ENCODE measurements at places on chromosomes 3 and 15.

- no peak for DNase-seq
Measured at GRCh38 chr15:20643829-20644425, 102.3 kb upstream of the GOLGA6L6 start.

DNA sequence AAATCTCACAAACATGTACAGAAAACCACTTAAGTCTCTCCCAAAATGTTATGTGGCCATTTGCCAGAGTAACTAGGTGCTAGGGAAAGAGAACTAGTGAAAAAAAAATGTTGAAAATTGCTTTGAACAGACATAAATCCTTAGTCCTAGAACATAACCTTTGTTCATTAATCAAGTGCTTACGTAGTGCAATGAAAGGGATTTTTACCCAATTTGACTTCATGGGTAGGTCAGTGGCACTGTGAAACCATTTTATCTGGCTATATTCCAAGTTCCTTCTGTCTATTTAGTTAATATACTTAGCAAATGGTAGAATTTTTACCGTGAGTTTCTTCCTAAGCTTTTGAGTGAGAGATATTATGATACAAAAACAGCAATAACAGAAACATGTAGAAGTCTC is 209.4 kb downstream of the DIPK2A start:
- DNase-seq = no peak

GRCh38 chr3:111610612-111611054 is 15.5 kb upstream of the ZBED2 start:
- DNase-seq = peak; percentile 70

DNA sequence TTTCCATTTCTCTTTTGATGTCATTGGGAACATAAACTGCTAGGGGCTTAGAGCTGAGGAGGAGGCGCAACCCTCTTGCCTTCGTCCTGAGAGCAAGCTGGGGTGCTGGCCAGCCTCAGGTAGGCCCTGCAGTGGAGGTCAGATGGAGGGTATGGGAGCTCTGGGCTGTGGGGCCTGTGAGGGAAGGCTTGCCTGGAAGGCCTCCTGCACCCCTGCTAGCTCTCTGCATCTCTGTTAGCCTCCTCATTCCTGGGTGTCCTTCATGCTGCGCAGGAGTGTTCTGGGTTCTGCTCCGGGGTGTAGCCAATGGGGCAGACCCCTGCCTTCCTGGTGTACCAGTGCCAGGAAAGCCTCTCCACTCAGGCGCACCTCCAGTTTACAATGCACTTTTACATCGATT is 11.8 kb downstream of the GP5 start:
- DNase-seq = peak; percentile 11

DNA sequence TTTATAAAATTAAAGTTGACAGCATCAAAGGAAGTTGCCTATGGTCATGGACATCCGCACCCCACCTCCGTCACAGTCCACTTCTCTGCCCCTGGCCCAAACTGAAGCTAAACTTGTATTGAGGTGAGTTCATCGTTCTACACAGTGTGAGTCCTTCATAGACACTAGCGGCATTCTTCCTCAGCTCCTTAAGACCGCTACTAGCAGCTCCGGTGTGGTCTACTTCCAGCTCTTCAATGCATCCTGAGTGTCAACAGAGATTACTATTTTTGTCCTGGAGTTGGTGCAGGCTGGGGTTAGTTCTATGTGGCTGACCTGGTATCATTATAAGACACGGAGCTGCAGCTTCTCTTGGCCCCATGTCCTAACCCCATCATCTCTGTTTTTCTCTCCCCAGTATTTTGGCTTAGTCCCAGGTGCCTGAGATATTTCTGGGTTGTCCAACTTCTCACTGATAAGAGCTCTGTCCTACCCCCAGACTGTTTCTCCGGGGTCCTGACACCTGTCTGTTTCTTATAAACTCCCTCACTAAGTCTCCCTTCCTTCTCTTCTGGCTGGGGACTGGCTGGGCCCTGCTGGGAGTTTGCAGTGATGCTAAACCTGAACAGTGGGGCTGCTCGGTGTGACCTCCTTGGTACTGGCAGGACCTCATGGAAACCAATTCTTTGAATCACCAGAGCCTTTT is 169.2 kb upstream of the ATP10A start:
- no peak for DNase-seq

- DNase-seq = no peak
Measured at GRCh38 chr3:145798007-145798406, 363.0 kb downstream of the PLOD2 start.

DNA sequence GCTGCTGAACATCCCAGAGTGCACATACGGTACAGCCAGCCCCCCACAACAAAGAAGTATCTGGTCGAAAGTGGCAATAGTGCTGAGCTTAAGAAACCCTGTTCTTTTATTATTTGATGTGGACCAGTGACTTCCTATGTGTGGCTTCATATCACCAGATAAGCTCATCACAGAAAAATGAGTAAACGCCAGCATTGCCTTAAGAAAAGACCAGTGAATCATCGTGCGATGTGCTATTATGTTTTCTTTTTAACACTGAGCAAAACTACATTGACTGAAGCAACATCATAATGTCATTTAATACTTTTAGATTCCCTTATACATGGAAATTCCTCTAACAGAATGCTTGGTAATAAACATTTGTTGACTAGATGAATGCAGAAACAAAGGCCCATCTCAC is 45.2 kb upstream of the ARRDC4 start:
- no peak for DNase-seq

DNA sequence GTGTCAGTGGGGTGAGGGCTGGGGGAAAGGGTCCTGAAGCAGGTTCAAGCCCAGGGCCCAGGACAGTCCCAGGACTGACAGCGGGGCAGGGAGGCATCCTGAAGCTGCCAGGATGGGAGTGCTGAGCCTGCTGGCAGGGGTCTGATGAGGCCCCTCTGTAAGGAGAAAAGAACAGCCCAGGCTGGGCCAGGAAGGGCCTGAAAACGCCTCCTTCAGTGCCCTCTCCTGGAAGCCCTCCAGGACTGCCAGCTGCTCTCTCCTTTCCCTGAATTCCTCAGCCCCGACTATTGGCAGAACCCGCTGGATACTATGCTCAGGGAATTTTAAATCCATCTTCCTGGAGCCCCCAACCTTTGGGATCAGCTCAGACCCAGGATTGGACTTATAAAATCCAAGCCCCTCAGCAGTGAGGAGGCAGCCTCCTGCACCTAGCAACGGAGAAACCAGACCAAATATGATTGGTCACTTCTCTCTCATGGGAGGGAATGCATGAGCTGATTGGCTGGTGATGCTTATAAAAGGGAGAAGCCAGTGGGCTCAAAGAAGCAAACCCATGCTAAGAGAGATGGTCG is 203.5 kb upstream of the LINGO1 start:
- DNase-seq = no peak

DNA sequence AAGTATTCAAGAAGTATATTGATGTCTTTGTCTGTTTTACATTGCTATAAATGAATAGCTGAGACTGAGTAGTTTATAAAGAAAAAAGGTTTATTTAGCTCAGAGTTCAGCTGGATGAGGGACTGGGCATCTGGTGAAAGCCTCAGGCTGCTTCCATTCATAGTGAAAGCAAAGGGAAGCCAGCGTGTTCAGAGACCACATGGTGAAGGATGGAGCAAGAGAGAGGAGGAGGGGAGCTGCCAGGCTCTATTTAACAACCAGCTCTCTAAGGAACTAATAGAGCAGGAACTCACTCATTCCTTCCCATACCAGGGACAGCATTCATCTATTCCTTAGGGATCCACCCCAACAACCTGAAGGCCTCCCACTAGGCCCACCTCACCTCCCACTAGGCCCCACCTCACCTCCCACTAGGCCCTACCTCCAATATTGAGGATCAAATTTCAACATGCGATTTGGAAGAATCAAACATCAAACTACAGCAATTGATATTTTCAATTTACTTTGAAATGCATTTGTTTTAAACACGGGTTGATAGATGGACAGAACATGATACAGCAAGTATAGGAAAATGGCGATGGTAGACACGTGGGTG is 167.5 kb upstream of the HES1 start:
- no peak for DNase-seq

DNA sequence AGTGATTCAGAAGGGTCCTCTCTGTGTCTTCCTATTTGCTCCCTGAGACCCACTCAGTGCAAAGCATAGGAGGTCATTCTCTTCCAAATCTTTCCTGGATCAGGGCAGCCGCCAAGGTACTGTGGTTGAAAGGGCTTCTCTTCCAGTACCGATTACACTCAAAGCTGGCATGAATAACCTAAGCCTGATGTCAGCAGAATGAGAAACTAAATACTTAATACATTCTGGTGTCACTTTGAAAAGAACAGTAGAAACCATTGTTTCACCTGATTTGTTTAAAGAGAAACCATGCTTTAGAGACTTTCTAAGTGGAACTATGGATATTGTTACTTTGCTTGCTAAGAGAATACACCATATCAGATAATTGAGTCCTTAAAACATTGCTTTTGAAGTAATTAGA is 50.2 kb downstream of the PDHB start:
- no peak for DNase-seq

- DNase-seq = no peak
Measured at GRCh38 chr15:93041159-93041547, 47.9 kb downstream of the RGMA start.

- no peak for DNase-seq
Measured at GRCh38 chr3:57370341-57370740, 77.9 kb upstream of the ASB14 start.

- no peak for DNase-seq
Measured at GRCh38 chr15:69559440-69560190, 107.0 kb downstream of the RPLP1 start.

DNA sequence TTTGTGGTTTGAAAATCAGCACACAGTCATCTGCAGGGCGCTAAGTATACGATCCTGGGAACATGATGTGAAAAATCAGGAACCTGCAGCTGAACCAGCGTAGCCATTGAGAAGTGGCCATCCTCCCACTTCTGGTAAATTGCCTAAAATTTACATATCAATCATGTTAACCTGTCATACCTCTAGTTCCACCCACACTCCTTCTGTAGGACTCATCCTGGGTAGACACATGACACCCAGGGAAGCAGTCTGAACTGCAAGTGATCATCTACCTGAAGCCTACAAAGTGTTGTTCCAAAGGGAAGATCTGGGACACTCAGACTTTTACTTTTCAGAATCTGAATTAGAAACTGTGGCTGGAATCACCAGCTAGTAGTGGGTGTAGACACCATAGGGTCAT is 5.5 kb upstream of the PSMD6 start:
- DNase-seq = no peak

DNA sequence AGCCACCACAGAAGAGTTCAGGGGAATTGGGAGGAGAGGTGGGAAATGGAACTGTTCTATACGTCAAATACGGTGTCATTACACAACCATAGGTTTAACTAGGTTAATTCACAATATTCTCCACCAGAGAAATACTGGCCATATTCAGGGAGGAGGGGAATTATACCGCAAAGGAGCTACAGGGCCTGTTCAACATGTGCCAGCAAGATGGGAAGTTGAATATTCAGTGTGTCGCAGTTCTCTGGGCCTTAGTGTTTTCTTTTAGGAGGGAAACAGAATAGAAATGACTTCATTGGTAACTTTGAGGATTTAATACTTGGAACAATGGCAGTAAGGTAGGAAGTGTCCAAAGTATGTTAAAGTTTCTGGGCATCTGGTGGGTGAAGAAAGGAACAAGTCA is 18.0 kb upstream of the FBXW12 start:
- no peak for DNase-seq

DNA sequence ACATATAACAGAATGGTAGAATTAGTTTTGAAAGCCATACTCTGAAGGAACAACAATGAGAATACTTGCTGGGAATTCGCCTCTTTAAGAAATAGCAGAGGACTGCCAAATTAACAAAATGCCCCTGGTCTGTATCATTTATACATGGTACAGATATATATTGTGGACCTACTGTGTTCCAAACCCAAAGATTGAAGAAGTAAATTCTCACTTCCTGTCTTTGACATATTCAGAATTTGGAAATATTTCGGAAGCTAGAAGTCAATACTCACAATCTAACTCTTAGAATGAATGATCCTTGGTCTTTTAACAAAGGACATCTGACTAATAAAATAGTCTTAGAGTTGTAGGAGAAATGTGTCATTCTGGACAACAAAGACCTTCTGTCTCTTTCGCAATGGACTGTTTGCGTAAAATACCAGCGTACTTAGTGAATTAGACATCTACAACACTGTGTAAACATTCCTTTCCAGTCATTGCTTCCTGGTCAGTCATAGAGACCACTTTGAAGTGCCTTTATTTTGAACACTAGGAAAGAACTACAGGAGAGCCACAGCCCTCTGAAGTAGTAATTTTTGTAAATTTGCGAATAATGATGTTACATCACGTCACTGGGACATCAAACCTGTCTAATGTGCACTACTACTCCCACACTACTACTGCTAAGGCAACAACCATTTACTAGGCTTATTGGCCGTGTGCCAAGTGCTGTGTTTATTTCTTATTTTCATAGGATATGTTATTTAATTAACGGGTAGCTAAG is 68.0 kb downstream of the CHL1 start:
- DNase-seq = no peak

DNA sequence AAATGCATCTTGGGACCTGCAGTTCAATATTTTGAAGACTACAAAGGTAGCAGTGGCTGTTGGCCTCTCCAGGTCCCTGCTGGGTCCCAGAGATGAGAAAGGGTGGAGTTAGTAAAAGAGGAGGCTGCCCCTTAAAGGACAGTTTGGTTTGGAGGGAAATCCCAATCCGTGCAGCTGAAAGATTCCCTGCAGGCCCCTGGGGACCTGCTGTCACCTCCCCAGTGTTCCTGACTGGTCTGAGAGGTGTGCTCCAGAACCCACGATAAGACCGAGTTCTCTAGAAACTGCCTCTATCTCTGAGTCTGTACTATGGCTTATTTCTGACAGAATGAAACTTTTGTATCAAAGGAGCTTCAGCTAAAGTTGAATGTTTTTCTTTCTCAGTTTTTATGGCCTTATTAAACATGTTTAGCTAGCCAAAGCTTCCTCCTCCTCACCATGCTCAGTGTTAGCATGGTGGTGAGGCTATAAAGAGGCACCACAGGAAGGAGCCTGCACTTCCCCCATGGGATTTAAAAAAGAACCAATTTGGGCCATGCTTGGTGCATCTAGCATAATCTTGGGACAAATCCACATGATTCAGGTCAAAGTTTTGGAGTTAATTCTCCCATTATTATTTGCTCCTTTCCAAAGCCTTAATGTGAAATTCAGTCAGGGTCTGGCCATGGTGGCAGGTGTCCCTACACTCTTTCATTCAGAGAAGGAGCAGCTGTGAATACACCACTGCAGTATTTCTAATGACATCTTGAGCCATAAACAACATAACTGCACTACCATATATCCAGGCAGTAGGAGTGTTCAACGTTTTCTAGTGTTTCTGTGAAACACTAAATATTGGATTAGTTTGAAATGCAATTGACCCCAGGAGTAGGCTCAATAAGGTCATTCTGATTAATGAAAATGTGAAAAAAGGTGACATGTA is 74.4 kb downstream of the ATP1B3 start:
- DNase-seq = no peak

DNA sequence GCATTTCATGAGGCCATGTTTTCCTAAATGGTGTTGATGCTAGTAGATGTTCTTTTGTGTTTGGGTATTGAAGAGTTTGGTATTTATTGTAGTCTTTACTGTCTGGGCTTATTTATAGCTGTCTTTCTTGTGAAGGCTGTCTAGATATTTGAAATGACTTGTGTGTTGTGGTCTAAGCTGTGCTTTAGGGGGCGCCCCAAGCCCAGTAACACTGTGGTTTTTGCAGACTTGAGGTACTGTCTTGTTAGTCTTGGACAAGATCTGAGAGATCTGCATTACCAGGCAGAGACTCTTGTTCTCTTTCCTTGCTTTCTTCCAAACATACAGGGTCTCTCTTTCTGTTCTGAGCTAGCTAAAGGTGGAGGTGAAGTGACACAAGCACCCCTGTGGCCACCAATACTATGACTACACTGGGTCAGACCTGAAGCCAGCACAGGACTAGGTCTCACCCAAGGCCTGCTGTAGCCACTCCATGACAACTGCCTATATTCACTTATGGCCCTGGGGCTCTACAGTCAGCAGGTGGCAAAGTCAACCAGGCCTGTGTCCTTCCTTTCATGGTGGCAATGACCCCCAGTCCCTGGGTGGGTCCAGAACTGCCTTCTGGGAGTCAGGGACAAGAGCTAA is 152.1 kb upstream of the TBC1D5 start:
- peak; percentile 50 for DNase-seq
